Left renal pelvis (tissue), 4 donors: ENCODE measurements at places on chromosomes 6 and 20. TPM values are rescaled to one million over a fixed set of nuclear protein-coding genes. Genes with fewer than 3 reads are reported as not detected.

IL17F gene
- 0.17 TPM for polyA plus RNA-seq

RAET1E gene
- polyA plus RNA-seq, result not detected

GPR6 gene
- not detected for polyA plus RNA-seq

TGM3 gene
- polyA plus RNA-seq, result 0.70 TPM

RBM24 gene
- 1.4 TPM for polyA plus RNA-seq

RSPH4A gene
- polyA plus RNA-seq, result 1.9 TPM

PAK5 gene
- polyA plus RNA-seq, result 0.57 TPM

HLA-DQB2 gene
- polyA plus RNA-seq, result 0.87 TPM

MAK gene
- 0.45 TPM for polyA plus RNA-seq

GRIK2 gene
- polyA plus RNA-seq, result 1.3 TPM

GABRR1 gene
- polyA plus RNA-seq, result 2.0 TPM

SPTLC3 gene
- polyA plus RNA-seq, result 21.5 TPM

GMNN gene
- 29.2 TPM for polyA plus RNA-seq

TAGAP gene
- polyA plus RNA-seq, result 0.75 TPM

BPIFB1 gene
- polyA plus RNA-seq, result not detected

PROKR2 gene
- polyA plus RNA-seq, result not detected

SMPDL3A gene
- polyA plus RNA-seq, result 12.2 TPM

PCMT1 gene
- polyA plus RNA-seq, result 102 TPM

CRISP2 gene
- not detected for polyA plus RNA-seq

PAX1 gene
- polyA plus RNA-seq, result not detected

LY6G5B gene
- polyA plus RNA-seq, result 18.7 TPM

SERPINB1 gene
- polyA plus RNA-seq, result 26.9 TPM

ABHD16B gene
- not detected for polyA plus RNA-seq

OGFRL1 gene
- 18.1 TPM for polyA plus RNA-seq

ZC3H12D gene
- 0.55 TPM for polyA plus RNA-seq

FHL5 gene
- 0.08 TPM for polyA plus RNA-seq
